ENCODE measurements at places on chromosomes 13 and 19.

GRCh38 chr19:38538793-38539528, 78.8 kb downstream of the MAP4K1 start:
- DNase-seq = no peak

DNA sequence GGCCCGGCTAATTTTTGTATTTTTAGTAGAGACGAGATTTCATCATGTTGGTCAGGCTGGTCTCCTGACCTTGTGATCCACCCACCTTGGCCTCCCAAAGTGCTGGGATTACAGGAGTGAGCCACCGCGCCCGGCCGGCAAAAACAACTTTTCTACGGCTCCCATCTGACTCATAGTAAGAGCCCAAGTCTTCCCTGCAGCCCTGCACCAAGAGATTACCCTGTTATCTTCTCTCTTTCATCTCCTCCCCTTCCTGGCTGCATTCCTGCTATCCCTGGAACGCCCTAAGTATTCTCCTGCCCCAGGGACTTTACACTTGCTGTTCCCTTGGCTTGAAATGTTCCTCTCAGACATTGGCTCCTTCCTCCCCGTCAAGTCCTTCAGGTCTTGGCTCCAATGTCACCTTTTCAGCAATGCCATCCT, 6.6 kb downstream of the AP2S1 start:
- DNase-seq = no peak

DNA sequence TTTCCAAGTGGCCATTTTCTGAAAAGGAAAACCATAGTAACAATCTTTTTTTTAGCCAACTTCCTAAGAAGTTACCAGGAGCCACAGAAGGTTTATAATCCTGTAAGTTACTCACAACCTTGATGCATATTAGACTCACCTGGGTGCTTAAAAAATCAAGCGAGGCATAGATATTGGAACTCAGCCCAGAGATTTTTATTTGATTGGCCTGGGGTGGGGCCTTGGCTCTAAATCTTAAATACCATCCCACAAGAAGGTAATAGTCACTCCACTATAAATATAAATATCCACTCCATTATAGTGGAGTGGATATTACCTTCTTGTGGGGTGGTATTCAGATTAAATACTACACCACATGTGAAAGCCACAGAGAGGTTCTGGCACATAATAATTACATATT, 429.6 kb downstream of the RFC3 start:
- DNase-seq = no peak

DNA sequence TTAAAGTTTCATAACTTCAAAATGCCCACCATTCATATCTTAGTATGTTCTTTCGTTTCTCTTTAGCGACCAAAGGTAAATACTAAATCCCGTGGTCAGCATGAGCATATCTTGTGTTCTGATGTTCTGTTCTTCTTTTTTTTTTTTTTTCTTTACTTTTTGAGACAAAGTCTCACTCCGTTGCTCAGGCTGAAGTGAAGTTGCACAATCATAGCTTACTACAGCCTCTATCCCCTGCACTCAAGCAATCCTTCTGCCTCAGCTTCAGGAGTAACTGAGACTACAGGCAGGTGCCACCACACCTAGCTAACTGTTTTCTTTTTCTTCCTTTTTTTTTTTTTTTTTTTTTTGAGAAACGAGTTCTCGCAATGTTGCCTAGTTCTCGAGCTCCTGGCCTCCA, 60.9 kb upstream of the ATP12A start:
- no peak for DNase-seq

DNA sequence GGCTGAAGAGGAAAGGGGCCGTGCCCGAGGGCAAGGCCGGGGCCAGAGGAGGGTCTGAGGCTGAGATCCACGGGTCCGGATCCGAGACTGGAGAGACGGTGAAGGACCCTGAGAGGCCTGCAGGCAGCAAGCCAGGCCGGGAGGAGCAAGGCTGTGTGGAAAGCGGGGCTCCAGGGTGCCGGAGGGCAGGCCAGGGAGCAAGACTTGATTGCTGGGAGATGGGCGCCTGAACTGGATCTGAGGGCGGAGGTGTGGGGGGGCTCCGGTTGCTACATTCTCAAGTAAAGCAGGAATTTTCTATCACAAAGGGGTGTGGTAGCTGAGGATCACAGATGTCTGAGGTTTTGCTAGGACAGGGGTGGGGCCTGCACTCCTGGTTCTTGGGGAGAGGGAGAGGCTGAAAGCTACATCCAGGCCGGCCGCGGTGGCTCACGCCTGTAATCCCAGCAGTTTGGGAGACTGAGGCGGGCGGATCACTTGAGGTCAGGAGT, 3.8 kb downstream of the MAMSTR start:
- no peak for DNase-seq

GRCh38 chr13:35797991-35798390, 321.5 kb upstream of the MAB21L1 start:
- DNase-seq = no peak

GRCh38 chr19:7386308-7386707, 37.6 kb downstream of the ARHGEF18 start:
- no peak for DNase-seq

- DNase-seq = no peak
These were observed 481.4 kb downstream of the PCDH9 start for GRCh38 chr13:66748712-66749111.

DNA sequence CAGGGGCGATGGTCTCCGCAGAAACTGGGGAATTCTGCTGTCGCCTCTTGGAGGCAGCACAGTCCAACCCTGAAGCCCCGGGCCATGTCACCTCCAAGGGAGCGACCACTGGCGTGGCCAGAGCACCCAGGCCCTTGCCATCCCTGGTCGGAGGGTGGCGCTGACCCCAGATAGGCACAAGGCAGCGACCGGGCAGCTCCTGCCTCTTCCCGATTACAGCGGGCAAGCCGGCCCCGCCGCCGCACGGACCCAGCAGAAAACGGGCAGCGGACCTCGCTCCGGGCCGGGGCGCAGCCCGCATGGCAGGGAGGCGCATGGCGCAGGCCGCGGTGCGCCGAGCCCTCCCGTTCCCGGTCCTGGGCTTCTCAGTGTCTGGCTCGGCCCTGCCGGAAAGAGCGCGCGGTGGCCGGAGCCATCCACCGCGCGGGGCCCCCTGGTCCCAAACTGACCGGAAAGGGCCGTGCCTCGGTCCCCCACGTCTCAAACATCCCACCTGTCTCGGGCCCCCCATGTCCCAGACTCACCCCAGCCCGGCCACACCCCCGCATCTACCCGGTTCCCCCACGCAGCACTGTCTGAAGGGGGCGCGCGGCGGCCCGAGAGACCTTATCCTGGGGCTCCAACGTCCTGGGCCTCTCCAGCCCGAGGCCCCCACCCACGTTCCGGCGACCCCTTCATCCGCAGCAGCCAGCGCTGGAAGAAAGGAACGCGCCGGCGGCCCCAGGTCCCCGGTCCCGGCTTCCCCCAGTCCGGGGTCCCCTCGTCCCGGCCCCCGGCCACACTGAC, 727 bp downstream of the CERS1 start:
- peak; percentile 81 for DNase-seq

DNA sequence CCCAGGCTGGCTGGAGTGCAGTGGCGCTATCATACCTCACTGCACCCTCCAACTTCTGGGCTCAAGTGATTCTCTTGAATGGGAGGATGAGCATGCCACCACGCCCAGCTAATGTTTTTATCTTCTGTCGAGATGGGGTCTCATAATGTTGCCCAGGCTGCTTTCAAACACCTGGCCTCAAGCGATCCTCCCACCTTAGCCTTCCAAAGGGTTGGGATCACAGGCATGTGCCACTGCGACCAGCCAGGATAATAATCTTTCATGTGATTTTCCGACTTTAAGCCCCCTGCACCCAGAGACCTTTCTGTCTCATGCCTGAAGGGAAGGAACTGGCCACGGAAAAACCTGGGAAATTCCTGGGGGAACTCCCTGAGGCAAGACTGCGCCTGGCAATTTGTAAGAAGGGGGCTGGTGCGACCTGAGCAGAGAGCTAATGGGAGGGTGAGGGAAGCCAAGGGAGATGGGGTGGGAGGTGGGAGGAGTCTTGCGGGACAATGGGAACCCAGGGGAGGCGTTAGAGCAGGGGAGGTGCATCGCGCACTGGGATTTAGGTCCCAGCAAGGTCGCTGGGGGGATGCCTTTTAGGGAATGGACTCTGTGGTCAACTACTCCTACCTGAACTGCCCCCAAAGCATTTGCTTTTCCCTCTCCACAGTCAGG, 1.2 kb upstream of the CCDC124 start:
- no peak for DNase-seq

- DNase-seq = no peak
These were observed 8.8 kb downstream of the CYP4F8 start for GRCh38 chr19:15623711-15624318.

DNA sequence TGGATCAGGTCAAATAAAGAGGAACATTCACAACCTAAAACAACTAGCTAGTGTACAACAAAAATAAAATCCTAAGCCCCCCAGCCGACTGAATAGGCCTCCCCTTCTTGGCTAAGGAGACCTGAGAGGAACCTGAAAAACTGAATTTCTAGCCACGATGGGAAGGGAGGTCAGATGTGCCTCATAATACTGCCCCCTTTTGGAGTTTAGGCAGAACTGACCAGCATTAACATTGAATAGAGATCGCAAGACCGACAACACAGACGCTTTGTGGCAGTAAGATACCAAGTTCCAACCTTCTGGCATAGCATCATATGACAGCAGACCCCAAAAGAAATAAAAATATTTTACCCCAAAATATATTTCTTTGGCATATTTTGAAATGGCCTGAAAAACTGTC, 15.9 kb downstream of the CBY2 start:
- no peak for DNase-seq

GRCh38 chr19:18906605-18907519, 10.9 kb upstream of the CERS1 start:
- DNase-seq = no peak

GRCh38 chr13:21929400-21929799, 258.5 kb downstream of the FGF9 start:
- no peak for DNase-seq

DNA sequence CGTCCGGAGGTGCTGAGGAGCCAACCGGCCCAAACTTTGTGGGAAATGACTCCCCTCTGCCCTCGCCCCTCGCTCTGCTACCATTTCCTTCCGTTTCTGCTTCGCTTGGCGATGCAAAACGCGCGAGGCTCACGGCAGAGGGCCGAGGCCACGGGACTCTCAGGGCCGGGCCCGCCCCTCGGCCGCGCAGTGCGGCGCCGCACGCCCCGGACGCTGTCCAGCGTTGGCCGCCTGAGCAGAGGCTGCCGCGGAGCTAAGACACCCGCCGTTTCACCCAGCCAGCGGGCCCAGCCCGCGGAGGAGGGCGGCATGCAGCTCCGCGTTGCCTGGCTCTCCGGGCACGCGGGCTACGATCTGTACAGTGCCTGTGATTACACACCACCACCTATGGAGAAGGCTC, 2.1 kb upstream of the ZNF578 start:
- no peak for DNase-seq
